ENCODE measurements at places on chromosomes 1 and 21.

- DNase-seq: peak; percentile 47
Measured at GRCh38 chr1:228646717-228647522, 88.4 kb upstream of the RHOU start.

GRCh38 chr1:223271085-223271781 is 92.7 kb downstream of the SUSD4 start:
- no peak for DNase-seq

DNA sequence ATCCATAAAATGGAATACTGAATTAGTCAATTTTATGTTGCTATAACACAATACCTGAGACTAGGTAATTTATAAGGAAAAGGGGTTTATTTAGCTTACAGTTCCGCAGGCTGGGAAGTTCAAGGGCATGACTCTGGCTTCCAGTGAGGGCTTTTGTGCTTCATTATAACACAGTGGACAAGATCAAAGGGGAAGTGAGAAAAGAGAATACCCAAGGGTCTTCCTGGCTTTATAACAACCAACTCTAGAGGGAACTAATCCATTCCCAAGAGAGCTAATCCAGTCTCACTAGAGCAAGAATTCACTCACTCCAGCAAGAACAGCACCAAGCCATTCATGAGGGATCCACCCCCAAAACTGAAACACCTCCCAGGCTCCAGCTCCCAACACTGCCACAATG is 3.1 kb downstream of the KIFAP3 start:
- no peak for DNase-seq

DNA sequence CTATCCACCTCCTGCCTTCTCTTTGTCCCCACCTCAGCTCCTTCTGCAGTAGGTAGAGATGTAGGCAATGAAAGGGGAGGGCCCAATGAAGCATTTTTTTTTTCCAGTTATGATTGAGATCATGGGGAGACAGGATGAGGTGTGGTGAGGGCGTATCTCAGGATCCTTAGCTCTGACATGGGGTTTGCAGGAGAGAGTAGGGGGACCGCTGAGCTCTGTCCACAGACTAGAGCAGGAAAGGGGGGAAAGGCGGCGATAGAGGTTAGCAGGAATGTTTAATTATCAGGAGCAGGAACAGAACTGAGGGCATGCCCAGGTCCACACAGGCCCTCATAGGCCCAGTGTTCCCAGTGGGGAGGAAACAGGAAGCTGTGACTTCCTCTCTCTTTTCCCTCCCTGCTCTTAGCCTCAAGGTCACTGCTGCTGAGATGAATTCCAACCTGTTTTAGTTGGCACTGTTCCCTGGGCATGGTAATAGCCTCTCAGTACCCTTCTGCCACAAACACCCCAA is 901 bp upstream of the RXFP4 start:
- peak; percentile 16 for DNase-seq

- peak; percentile 86 for DNase-seq
Measured at GRCh38 chr1:154431586-154432373, 26.6 kb downstream of the IL6R start.

GRCh38 chr1:207822124-207822601 is 70.3 kb downstream of the CD46 start:
- no peak for DNase-seq

- DNase-seq: no peak
Measured at GRCh38 chr1:231558708-231559185, 30.3 kb downstream of the TSNAX start.

DNA sequence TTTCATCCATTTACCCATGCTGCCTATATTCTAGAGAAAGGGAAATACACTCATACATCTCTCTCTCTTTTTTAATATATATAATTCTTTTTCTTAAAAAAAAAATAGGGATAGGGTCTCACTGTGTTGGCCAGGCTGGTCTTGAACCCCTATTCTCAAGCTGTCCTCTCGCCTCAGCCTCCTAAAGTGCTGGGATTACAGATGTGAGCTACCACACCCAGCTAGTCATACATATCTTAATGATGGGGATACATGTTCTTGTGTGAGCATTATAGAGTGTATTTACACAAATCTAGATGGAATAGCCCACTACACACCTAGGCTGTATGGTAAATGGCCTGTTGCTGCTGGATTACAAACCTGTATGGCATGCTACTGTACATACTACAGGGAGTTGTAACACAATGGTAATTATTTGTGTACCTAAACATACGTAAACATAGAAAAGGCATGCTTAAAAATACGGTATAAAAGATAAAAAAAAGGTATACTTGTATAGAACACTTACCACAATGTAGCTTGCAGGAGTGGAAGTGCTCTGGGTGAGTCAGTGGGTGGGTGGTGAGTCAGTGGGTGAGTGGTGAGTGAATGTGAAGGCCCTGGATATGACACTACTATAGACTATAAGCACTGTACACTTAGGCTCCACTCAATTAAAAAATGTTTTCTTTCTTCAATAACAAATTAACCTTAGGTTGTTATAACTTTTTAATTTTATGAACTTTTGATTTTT is 72.9 kb downstream of the IVNS1ABP start:
- DNase-seq: peak; percentile 79

GRCh38 chr1:245592189-245592460 is 437.3 kb downstream of the KIF26B start:
- no peak for DNase-seq

- no peak for DNase-seq
Measured at GRCh38 chr1:212482006-212482636, 49.4 kb downstream of the NENF start.

DNA sequence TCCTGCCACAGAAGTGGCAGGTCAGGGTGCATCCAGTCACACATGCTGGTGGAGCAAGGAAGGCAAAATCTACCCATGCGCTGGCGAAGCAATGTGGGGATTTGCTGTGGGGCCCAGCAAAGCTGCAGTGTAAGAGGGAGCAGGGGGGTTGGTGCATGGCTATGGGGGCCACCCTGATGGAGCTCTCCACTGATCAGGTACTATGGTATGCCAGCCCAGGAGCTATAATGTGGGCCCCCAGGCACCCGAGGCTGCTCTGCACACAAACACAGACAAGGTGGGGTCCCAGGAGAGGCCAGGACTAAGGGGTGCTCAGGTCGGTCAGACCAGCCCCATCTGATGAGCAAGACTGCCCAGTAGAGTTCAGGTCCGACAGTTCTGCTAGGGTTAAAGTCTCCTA is 213.5 kb downstream of the ZC3H11B start:
- no peak for DNase-seq

GRCh38 chr1:80048716-80049115 is 1042.2 kb upstream of the ADGRL4 start:
- DNase-seq: no peak

GRCh38 chr1:243818978-243819377 is 31.1 kb downstream of the AKT3 start:
- DNase-seq: no peak

GRCh38 chr1:113390871-113391648 is 745 bp downstream of the MAGI3 start:
- DNase-seq: peak; percentile 63

DNA sequence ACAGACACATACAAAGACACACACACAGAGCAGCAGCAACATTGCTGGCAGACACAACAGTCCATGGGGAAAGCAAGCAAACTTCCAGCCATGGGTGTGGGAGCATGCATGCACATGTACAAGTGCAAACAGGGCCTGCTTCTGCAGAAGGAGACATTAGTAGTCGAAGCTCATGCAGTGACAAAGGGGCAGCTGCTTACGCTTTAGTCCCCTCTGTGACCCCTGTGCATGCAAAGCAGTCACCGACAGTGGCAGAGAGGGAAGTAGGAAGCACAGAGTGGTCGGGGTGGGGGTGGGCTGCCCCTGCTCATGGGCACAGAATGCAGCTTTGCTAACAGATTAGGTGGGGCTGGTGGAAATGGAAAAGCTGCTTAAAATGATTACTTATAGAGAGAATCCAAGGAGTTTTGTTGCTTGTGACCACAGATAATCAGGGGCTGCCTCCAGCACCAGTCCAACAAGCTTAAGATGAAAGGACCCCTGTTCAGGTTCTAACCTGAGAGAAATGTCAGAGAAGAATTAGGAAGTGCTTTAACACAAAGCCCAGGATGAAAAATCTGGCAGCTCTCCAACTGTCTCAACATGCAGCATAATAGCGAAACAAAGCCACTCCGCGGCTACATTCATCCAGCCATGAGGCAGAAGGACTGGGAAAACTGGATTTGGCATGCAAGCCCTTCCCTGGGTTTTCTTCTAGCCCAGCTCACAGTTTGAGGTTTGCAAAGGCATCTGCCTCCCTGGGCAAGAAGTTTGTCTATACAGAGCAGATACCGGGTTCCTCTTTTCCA is 378.9 kb downstream of the KCNH1 start:
- DNase-seq: no peak

GRCh38 chr1:110267260-110267659 is 57.1 kb downstream of the KCNC4 start:
- DNase-seq: no peak

DNA sequence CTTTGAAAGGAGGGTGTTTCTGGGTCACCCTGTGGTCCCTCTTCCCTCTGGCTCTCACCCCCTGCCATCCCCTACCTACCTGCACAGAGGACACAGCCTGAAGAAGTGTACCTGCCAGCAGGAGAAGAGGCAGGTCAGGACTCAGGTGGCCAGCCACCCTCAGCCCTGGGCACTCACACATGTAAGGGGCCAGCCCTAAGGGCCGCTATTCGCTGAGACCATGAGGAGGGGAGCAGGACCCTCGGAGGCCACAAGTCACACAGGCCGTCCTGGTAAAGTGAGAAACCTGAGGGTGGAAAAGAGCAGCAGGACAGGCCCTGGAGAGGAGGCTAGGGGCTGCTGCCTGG is 1.2 kb downstream of the ZNF692 start:
- no peak for DNase-seq

- peak; percentile 79 for DNase-seq
Measured at GRCh38 chr1:47333922-47334764, 553 bp downstream of the CMPK1 start.

DNA sequence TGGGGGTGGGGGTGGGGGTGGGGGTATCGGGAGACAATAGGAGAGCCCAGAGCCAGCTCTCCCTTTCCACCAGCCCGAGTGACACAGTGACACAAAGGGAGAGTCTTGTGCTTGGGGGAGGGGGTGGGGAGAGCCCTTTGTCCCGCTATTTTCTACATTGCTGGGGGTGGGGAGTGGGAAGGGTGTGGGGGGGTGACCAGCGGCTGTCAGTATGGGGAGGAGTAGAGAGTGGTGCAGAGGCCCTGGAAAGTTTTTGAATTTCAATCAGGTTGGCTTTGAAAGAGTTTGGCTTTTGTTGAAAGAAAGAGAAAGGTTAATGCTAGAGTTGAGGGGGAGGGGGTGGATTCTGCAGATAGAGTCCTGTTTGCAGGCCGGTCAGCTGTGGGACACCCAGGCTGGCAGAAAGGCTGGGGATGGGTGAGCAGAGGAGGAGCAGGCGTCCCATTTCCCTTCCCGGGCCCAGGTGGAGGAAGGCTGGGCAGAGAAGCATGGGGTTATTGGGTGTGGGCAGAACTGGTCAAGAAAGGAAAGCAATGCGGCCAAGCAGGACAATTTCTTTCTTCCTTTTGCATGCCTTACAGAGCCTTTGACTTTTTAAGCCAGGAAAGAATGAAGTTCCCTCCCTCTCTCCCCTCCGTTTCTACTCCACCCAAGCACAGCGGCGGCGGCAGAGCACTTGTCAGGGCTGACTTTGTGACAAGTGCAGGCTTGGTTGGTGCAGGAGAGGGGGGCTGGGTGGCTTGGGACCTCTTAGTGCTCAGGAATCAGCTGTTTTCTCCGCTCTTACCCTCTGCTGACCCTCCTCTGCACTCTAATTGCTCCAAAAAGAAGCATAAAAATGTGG is 96.2 kb downstream of the RNF220 start:
- DNase-seq: no peak

DNA sequence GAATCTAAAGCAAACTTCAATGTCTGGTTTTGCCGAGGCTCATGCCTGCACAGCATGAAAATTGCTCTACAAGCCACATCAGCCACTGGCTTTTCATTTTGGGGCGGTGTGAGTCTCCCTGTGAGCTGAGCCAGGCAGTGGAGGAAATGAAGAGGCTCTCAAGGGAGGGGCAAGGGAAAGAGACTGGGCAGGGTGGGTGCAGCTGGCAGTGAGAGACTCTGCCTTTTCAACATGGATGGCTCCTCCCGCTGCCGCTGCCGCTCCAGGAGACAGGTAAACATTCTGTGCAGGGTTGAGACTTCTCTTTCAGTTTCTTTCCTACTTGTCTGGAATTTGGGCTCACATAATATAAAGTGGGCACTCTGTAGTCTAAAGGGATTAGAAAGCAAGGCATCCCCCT is 11.3 kb upstream of the CTSE start:
- DNase-seq: no peak

- no peak for DNase-seq
Measured at GRCh38 chr21:45300786-45301520, 13.3 kb upstream of the POFUT2 start.

DNA sequence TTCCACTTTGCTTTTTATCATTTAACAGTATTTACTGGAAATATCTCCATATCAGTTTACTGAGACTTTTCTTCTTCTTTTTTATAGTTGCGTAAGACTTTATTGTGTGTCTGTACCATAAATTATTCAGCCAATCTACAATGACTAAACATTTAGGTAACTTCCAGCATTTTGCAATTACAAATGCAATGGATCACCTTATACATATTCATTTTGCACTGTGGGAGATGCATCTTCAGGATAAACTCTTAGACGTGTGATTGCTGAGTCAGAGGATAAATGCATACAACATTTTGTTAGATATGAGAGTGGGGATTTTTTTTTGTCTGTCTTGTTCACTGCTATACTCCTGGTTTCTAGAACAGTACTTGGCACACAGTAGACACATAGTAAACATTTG is 95.7 kb upstream of the GCLM start:
- no peak for DNase-seq

GRCh38 chr1:13597166-13597565 is 13.5 kb downstream of the PDPN start:
- no peak for DNase-seq

- no peak for DNase-seq
Measured at GRCh38 chr1:27000090-27000816, 6.8 kb downstream of the TRNP1 start.

DNA sequence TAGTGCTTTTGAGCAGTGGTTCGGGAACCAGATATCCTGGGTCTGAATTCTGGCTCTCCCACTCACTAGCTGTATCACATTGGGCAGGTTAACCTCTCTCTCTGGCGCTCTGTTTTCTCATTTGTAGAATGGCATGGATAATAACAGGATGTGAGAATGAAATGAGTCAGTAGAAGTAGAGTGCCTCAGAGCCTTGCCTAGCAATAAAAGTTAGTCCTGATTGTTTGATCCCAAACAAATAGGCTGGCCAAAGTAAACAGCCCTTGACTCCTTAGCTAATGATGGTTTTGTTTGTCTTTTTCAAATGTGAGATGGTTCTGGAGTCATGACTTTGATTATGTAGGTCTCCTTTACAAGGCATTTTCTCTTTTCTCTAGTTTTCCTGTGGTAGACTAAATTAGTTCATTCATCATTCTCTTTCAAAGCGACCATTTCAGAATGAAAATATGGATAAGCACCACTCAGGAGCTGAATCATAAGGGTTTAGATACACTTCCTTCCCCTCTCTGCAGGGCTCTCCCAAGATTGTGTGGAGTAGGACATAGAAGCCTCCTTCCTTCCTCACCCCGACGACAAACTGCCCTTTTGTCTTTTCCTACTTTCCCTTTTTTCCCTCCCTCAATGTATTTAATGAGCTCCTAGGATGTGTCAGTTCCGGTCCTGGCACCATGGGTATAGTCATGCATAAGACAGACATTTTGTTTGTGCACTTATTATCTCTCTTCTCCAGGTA is 23.1 kb downstream of the KIAA0040 start:
- DNase-seq: no peak

Data from activated CD4-positive, alpha-beta memory T cell treated with anti-CD3 and anti-CD28 coated beads for 36 hours (primary cell).